ENCODE measurements at places on chromosomes 4 and X.

DNA sequence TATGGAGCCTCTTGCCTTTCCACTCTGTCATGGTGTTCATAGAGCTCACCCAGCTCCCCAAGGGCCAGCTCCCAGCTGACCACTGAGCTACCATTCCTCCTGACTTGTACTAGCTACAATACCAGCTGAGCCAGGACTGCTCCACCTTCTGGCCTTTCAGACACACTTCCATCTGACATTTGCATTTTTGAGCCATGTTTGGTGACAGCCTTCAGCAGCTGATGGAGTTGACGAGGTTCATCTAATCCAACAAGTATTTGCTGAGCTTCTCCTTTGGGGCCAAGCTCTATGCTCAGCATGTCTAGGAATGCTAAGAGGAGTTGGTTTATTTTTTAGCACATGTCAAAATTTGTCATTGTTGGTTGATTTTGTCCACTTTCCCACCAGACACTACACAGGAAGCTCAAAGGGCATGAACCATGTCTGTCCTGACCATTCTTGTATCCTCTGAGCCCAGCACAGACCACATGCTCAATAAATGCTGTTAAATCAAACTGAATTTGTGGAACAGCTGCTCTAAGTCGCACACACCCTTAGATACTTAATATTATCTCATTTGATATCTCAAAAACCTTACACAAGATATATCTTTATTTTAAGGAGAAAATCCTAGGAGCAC lies 142.6 kb upstream of the PPARGC1A start:
- peak; percentile 22 for DNase-seq

GRCh38 chr4:157115613-157116335 lies 39.8 kb downstream of the GLRB start:
- peak; percentile 77 for DNase-seq

- peak; percentile 68 for DNase-seq
Measured at GRCh38 chr4:101264993-101265815, 82.1 kb downstream of the PPP3CA start.

- DNase-seq: no peak
Measured at GRCh38 chr4:121177246-121178137, 13.4 kb upstream of the TNIP3 start.

DNA sequence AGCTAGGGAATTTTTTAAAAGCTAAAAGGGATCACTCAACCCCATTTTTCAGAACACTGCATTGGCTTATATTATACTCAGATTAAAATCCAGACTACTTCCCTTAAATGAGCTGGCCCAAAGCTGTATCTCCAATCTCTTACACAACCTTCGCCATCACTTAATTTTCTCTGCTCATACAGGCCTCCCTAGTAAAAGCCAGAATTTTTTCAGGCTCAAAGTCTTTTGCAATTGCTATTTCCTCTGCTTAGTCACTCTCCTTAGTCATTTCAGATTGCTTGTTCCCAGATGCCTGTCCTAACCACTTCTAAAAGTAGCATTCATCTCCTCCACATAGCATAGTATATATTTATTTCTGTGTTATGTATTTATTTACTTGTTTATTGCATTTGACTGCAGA lies 1587.9 kb upstream of the ADGRL3 start:
- DNase-seq: peak; percentile 51

GRCh38 chrX:109710181-109710580 lies 22.9 kb downstream of the ACSL4 start:
- DNase-seq: no peak

- DNase-seq: peak; percentile 71
Measured at GRCh38 chr4:168019019-168019651, 73.2 kb upstream of the ANXA10 start.

DNA sequence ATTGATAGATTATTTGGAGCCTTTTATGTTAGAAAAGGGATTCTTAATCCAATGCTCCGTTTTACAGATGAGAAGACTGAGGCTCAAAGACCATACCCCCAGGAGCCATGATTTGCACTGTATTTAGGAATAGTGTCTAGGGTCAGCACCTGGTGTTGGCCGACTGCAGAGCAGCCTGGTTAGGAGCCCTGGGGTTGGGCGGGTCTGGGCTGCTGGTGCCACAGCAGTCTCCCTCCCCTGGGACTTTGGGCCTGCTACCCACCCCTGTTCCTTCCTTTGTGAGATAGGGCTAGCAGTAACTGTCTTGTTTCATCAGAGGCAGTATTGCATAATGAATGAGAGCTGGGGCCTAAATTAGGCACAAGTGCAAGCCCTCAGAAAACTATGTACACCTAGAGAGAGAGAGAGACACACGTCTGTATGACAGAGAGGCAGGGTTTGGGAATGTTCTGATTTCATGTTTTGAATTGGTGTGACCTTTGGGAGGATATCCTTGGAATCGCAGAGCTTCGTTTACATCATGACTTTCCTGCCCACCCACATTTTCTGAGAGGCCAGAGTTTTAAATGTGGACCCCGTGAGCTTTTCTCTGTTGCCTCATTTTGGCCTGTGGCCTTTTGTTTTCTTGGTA lies 111.7 kb downstream of the PTTG2 start:
- DNase-seq: peak; percentile 43

DNA sequence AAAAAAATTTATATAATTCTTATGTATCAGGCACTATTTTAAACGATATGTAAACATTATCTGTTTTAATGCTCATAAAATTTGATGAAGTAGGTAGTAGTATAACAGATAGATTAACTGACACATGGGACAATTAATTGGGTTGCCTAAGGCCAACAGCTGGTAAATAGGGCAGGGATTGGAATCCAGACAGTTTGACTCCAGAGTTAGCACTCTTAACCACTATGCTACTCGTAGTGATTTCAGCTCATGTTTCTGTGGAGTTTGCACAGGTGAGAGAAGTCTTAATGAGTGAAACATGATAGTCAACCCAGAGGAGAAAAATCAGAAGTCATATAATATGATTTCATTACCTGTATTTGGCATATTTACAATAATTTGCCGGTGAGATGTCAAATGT lies 126.0 kb upstream of the WDFY3 start:
- DNase-seq: no peak

DNA sequence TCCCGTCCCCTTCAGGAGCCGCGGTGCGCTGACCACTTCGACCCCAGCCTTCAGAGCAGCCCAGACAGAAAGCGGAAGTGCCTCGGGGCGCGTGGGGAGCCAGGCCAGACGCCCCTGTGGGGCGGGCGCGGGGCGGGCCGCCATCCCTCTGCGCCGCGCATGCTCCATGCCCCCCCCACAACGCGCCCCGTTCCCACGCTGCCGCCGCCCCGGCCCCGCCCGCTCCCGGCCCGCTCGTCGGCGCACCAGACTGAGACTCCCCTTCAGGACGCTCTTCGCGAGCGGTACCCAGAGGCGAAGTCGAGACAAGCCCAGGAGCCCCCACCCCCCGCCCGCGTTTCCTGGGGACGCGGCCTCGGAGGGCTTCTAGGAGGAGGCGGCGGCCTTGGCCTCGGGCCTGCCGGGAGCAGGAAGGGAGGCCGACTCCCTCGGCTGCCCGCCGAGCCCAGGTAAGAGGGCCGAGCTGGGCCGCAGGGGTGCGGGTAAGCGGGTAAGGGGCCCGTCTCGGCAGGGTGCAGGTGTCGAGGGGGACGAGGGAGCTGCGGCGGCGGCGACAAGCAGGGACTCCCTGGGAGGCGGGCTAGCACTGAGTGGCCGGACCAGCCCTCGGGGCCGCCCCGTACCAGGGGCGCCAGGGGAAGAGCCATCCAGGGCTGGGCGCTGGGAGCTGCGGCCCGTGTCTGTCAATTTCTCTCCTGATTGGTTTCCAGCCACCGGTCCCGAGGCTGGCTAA lies at the start of gene ZFP92:
Gene ZFP92 (plus strand): TSS at position 218 of the 733 bp plus-strand sequence. CDS start 6,851 bp downstream, outside the sequence.
- no peak for DNase-seq

DNA sequence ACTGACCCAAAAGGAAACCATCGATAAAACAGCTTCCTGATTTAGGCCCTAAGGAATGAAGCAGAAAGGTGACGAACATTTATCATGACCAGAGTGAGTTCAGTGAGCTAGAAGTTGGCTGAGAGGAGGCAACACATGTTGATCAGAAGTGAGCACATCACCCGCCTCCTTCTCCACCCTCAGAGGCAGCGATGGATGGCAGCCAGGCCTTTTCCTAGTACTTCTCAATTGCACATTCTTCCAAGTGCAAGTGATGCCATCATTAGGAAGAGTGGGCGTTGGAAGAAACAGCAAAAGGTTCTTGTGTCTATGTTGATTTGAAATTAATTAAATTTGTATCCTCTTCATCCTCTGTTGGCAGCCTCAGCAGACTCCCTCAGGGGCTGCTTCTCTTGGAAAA lies 51.7 kb downstream of the TMEM154 start:
- DNase-seq: no peak

- no peak for DNase-seq
Measured at GRCh38 chrX:55648434-55648833, 25.2 kb downstream of the FOXR2 start.

GRCh38 chrX:149255860-149256259 lies 249.2 kb downstream of the IDS start:
- no peak for DNase-seq
